Lower leg skin (tissue), 4 donors: ENCODE measurements at places on chromosomes 1 and 21.

DNA sequence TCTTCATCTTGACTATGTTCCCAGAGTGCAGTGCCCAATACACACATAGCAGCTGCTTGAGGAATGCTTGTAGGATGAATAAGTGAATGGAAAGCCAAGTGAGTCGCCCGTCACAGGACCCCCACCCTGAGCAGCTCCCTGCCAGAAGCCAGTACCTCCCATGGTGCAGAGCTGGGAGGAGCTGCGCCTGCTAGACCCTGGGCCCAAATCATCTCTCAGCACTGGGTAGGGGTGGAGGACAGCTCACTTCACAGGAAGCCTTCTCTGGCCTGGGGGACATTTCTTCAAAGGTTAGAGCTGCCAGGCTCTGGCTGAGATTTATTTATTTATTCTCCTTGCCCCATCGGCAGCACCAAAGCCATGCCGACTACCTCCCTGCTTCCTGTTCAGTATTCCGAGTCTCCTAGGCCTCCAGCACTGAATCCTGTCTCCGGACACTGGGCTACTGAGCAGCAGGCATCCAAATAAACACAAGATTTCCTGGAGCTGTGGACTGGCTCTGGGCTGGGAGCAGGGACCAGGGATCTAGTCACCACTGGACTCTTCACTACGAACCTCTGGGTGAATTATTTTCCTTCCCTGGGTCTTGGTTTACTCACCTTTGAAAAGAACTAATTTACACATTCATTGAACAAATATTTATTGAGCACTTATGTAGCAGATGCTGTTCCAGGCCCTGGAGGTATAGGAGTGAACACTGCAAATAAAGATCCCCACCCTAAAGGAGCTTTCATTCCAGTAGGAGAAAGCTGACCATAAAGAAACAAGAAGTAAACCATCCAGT is 187.7 kb downstream of the TRABD2B start:
- DNase-seq: no peak

- no peak for DNase-seq
Observed at GRCh38 chr1:198291036-198291435, 134.2 kb downstream of the NEK7 start.

DNA sequence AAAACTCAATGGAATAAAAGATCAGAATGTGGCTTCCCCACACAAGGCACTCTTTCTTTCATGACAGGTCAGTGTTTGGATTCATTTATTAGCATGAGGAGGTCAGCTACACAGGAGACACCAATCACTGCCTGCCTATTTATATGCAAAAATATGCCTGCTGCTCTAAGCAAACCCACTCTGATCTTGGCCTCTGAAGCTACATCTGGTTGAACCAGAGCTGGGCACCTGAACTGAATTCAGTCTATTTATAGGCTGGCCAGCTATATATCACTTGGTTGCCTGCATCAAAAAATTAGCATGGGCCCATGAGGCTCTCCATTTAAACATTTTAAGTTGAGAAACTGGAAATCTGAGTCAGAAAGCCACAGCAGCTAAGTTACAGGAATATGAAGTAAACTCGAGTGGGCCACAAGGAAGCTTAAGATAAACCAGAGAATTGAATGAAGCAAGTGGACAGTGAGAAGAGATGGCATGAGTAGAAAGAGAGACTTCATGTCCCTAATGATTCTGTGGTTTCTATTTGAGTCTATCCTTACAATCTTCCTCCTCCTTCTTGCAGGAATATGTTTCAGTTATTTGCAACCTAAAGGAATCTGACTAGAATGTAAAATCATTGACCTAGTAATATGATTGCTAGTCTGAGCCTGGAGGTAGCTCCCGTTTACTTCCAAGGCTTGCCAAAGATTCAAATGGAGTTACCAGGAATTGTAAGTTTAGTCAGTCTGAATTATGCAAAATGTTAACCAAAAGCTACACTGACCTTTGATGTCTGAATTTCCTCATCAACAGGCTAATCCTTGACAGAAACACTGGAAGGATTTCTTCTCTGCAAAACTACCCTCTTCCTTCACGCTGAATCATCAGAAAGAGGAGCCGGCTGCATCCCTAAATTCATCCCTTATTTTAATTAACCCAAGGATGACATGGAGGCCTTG is 17.7 kb downstream of the DDAH1 start:
- DNase-seq: no peak

GRCh38 chr1:20873311-20873710 is 86.2 kb upstream of the HP1BP3 start:
- no peak for DNase-seq

GRCh38 chr1:112373806-112374205 is 22.2 kb upstream of the CTTNBP2NL start:
- no peak for DNase-seq

DNA sequence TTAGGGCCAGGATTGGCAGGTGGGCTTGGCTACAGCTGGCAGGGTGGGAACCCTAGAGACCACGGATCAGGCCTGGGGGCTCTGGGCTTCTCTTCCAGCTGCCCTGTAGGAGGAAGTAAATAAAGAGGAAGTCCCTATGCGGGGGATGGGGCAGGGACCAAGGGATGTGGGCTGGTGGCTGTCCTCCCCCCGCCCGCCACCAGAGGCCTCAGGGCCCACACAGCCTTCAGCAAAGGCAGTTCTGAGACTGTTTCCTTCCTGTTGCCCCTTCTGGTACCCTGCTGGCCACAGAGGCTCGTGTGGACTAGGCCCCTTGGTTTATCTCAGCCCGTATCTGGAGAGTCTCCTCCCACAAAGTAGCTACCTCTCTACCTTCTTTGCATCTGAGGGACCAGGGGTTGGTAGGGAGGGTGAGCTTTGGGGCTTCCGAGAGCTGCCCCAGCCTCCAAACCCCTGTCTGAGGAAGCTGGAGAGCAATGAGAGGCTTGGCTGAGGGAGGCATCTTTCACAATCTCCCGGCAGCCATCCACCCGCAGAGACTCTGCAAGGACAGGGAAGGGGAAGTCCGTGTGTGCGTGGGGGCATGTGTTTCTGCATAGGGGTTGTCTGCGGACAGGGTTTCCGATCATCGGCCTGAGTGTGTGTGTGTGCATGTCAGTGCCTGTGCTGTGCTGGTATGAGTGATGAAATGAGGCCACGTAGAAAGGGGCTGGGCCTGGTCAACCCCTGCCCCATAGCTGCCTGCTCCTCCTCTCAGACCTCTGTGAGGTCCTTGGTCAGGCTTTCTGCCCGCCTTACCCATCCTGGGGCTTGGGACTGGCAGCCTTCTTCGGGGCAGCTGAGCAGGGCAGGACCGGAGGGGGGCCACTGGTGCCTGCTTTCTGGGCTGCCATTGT is 12.5 kb downstream of the RPS6KA1 start:
- DNase-seq: peak; percentile 73

- no peak for DNase-seq
Observed at GRCh38 chr1:47722909-47723580, 274.1 kb downstream of the TRABD2B start.

GRCh38 chr1:181807251-181807650 is 254.3 kb downstream of the ZNF648 start:
- no peak for DNase-seq

- no peak for DNase-seq
Observed at GRCh38 chr1:239263801-239264200, 122.6 kb upstream of the CHRM3 start.

DNA sequence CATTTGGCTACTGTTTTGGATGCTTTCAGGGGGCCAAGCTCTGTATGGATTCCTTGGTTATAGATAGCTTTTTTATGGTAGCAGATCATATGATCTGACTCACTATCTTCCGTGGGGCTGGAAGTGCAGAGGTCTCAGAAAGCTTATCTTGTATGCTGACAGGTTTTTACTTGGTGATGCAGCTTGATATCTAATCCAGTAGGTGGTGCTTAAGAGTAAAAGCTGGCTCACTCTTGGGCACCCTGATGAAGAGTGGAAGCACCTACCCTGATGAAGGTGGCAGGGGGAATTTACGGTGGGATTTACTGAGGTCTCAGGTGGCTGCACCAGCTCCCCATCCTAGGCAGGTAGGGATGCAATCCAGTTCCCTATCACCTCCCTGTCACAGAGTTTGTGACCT is 151.2 kb downstream of the PTBP2 start:
- no peak for DNase-seq

DNA sequence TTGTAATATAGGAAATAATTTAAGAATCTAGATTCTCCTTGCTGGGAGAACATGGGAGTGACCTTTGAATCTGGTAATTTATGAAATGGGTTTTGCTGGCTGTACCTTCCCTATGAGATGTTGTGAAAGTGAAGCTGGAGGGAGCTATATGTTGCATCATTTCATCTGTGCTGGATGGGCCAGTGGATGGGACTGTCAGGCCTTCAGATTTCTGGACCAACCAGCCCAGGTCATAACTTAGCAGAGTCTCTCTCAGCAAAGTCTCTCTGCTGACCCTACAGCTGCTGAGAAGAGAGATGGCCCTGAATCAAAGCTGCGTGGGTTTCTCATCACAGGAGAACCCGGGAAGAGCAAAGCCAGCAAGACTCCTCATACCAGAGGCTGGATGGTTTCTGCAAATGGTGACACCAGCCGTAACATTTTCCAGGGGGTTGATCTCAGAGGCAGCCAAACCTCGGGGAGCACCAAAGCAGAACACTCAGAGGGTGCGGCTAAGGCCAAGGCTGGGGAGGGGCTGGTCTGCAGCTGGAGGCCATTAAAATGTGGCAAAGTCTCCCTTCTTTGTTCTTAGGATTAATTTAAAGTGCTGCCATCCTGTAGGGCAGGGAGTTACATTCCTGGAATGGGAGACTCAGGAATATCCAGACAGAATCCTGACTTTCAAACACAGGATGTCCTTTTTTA is 18.2 kb upstream of the PTGFRN start:
- DNase-seq: no peak

- no peak for DNase-seq
Observed at GRCh38 chr1:53073287-53073686, 11.3 kb downstream of the PODN start.

DNA sequence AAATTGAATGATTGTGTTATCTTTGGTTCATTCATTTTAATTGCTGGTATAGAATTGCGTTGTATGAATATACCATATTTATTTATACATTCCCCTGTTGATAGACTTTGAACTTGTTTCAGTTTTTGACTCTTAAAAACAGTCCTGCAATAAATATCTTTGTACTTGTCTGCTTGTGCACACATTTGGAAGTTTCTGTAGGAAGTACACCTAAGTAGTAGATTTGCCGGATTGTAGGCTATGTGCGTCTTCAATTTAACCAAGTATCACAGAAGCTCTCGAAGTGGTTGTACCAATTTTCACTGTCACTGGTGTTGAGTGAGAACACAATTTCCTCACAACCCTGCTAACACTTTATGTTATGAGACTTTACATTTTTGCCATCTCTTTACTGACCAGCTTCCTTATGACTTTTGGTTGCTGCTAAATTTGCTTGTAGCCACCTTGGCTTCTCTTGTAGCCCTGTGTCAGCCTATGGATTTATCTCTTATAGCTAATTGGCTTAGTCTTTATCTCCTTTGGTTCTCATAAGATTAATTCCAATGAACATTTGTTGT is 2.2 kb downstream of the TTC3 start:
- no peak for DNase-seq

- no peak for DNase-seq
Observed at GRCh38 chr1:27569506-27570291, 34.2 kb downstream of the AHDC1 start.

- no peak for DNase-seq
Observed at GRCh38 chr21:18252256-18252655, 7.6 kb downstream of the CHODL start.

DNA sequence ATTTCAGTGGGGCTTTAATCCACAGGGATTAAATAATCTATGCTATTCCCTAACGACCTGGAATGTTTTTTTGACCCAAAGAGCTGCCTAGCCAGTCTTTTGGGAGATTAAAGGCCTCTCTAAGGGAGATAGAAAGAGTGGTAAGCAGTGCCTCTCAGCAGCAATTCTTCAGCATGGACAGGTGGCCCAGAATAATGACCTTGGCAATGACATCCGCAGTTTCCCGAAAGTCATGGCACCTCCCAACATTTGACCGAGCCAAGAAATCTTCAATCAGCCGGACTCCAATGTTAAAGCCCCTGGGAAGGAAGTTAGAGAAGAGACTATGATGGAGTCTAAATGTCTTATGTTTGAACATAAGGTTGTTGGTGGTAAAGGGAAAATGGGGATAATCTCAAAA is 9.8 kb downstream of the TRAPPC3 start:
- DNase-seq: no peak

DNA sequence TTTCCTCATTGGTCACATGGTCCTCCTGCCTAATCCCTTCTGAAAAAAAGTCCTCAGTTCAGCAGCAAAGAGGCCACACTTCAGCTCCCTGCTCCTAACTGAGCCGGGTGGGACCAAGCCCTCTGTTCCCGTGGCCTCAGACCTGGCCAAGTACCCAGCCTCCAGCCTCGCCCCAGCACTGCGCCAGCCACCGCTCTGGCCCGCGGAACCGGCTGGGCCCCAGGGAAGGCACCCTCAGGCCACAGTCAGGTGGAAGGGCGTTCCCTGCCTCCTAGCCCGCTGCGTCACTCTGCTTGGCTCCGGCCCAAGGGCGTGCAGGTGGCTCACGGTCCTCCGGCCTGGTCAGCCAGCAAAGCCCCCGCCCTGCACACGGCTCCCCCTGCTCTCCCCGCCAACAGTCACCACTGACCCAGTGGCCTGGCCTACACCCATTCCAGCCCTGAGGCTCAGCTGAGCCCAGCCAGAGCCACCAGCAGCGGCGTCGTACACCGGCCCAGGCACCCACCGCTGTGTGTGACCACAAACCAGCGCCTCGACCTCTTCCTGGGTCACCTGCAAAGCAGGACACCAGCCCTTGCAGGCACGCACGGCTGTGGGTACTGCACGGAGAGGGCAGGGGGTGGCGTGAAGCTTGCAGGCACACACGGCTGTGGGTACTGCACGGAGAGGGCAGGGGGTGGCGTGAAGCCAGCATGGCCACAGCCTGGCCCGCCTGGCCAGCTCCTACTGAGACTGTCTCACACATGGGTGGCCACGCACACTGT is 19.4 kb downstream of the NADK start:
- DNase-seq: no peak

DNA sequence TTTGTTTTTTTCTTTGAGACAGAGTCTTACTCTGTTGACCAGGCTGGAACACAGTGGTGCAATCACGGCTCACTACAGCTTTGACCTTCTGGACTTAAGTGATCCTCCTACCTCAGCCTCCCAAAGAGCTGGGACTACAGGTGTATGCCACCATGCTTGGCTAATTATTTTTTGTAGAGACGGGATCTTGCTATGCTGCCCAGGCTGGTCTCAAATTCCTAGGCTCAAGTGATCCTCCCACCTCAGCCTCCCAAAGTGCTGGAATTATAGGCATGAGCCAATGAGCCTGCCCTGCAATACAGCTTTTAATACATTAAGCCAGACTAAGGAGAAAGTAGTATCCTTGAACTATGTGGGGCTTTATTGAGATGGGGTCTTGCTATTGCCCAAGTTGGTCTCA is 16.6 kb upstream of the EXOSC10 start:
- no peak for DNase-seq

GRCh38 chr1:44919400-44919799 is 67.0 kb downstream of the EIF2B3 start:
- DNase-seq: no peak
